ENCODE measurements at places on chromosomes 3 and 15. TPM values are rescaled to one million over a fixed set of nuclear protein-coding genes. Genes with fewer than 3 reads are reported as not detected.

Gene AGTR1
- not detected for total RNA-seq

GRCh38 chr3:121998611-121999473 lies 23.2 kb downstream of the ILDR1 start:
- DNase-seq, result no peak

GRCh38 chr15:58217460-58217859 lies 79.3 kb downstream of the AQP9 start:
- no peak for DNase-seq

DNA sequence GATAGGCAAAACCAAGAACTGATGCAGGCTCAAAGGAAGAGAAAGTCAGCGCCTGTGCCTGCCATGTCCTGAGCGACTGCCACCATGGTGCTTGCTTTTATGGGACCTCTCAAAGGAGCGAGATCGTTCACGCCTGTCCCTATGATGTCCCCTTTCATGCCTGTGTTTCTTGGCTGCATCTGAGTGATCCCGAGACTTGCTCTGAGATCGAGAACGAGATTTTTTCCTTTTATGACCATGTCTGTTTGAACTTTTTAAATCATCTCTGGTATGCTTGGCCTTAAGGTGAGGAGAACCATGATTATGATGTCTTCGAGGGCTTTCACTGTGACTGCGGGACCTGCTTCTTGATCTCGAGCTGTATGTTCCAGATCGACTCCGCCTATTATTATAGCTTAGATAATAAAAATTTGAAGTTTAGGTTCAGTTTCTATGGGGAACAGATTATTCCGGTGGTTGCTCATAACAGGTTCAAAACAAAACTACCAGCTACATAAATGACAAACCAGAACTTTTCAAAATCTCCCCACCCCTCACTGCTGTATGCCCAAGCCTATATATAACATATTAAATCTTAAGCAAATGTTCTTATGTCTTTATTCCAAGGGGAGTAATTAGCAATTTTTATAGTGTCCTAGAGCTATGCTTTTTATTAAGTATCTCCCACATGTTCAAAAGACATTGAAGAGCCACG lies 11.6 kb downstream of the CCNL1 start:
- DNase-seq, result no peak

Gene C3orf85
- not detected for total RNA-seq

DNA sequence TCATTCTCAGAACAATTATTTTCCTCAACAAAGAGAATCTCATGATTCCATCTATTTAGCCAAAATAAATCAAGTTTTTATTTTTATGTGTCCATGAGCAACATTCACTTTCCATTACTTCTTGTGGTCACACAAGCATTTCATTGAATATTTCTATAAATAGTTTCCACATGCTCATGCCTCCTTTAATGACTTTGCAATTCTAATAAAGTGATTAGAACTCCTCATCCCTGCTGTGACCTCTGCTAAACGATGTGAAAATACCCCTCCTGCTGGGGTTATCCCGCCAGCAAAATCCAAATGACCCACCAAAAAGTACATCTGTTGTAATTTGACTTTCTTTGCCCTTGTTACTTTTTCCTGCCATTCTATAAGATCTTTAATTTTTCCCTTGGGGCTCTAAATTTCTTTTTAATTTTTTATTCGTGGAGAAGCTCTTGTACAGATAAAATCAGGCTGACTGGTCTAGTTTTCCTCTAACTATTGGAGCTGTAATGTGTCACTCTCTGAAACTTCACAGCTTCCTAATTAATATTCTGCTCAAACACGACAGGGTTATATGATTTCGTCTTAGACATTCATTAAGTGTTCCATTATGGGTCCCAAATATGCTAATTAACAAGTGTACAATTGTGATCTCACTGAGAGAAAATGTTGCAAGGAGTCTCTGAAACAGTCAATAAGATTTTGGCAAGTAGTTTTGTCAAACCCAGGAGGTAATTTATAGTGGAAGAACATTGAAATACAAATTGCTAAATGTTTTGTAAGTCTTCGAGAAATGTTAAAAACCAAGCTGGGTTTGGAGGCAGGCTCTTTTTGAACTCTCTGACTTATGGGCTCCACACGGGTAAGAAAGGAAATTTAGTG lies 533.1 kb upstream of the NAALADL2 start:
- no peak for DNase-seq

DNA sequence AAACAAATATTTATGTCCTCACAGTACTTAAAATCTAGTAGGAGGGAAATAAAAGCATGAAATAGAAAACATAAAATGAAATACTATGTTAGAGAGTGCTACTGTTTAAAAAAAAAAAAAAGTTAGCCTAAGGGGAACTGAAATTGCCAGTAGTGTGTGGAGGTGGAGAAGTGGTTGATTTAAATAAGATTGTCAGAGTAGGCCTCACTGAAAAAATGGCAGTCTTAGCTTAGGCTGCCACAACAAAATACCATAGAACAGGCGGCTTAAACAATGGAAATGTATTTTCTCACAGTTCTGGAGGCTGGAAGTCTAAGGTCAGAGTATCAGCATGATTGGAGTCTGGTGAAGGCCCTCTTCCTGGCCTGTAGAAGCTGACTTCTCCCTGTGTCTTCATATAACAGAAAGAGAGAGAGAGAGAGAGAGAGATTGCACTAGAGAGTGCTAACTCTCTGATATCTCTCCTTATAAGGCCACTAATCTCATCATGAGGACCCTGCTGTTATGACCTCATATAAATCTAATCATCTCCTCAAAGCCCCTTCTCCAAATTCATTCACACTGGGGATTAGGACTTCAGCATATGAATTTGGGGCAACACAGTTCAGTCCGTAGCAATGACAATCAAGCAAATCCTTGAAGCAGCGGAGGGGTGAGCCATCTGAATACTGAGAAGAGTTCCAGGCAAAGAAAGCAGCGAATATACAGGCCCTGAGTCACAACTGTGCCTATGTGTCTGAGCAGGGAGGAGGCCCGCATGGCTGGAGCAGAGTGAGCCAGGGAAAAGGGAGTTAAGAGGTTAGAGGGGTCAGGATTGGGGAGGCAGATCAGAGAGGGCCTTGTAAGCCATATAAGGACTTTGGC lies 23.6 kb upstream of the LRRC34 start:
- DNase-seq, result no peak

DNA sequence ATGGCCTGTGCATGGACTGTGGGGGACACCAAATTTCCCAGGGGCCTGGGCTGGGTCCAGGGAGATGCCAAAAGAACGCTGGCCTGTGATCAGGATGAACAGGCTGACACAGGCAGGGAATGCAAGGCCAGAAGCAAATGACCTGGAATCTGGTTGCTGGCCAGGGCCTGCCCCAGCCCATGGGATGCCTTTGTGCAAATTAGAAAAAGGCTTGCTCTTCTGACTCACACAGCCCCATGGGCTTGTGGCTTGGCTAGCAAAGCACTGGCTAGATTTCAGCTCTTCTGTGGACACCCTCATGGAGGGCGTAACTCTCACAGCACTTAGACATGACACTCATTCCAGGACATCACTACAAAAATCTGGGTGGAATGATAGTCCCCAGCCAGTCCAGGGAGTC lies 356.0 kb downstream of the SHQ1 start:
- DNase-seq, result no peak

GRCh38 chr3:62839748-62840147 lies 35.5 kb downstream of the CADPS start:
- no peak for DNase-seq

- DNase-seq, result no peak
These were observed 530.2 kb downstream of the SOX2 start for GRCh38 chr3:182241766-182242488.

DNA sequence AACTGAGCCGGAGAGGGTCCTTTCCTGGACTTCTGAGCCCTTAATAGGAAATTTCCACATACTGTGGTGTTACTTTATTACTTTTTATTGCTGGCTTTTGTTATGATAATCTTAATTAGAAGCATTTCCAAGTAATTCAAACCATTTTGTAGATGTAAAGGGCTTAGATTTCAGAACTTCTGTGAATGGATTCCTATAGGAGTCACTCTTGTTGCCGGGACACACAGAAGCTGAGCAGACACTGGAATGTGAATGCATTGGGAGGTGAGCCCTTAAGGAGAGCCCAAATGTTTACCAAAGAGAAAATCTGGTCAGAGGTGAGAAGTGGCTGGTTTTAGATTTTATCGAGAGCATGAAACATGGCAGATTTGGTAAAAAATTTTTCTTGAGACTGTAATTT lies 87.4 kb downstream of the FNDC3B start:
- DNase-seq, result no peak

DNA sequence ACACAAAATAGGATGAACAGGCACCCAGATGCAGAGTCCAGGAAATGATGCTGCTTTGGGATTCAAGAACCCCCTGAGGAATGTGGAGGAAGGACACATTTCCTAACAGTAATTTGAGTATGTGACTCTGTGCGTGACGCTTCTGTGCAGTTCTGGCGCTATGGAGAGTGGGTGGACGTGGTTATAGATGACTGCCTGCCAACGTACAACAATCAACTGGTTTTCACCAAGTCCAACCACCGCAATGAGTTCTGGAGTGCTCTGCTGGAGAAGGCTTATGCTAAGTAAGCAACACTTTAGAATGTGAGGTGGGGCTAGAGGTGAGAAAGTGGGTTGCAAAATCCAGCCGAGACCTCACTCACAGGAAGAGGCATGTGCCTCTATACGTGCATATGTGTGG lies 28.3 kb downstream of the CAPN3 start:
- DNase-seq, result no peak

DNA sequence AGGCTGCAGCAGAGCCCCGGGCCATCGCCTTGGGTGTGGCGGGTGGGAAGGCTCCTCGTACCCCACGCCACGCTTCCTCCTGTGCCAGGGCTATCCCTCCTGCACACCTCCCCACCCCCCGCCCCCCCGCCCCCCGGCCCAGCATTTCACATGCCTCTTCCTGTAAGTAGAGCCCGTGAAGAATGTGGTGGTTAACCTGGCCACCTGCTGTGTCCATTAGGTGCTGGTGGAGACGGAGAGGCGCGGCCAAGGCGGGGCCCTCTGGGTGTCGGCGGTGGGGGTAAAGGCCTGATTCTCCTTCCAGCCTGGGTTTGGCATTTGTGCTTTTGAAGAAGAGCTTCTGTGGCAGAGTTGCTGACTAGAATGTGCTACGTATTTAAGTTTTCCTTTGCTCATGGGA lies 127.8 kb downstream of the CHDH start:
- no peak for DNase-seq

DNA sequence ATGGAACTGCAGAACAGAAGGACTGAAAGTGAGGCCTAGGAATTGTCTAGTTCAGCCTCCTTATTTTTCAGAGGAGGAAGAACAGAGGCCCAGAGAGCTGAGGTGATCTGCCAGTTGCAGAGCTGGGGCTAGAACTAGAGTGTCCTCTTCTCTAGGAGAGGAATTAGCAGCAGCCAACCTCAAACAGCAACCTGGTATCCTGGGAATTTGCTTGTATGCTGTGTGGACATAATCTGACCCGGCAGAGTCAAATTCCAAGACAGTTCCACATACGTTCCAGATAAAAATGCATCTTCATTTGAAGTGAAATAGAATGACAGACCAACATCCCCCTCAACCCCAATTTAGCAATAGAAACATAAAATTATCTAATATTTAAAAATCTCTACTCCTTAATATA lies 13.5 kb upstream of the TSC22D2 start:
- DNase-seq, result no peak

DNA sequence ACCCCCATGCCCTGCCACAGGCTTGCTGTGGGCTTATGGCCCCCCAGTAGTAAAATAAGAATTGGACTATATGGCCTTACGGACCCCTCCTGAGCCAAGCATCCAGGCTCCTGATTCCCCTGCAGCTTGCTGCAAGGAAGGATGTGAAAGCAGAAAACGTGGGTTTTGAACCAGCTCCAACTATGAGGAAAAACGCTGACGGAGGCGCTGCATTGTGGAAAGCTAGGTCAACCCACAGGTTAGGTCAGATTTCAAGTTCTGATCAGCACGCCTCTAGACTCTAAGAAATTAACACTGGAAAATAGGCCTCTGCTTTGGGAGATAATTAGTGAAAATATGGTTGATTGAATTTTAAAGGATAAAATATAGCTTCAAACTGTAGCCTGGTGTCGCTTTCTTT lies 195.4 kb upstream of the HES1 start:
- no peak for DNase-seq

GRCh38 chr3:143001034-143001368 lies 369 bp upstream of the U2SURP start:
- DNase-seq, result peak; percentile 57
